ENCODE measurements at places on chromosomes 5 and 9.

DNA sequence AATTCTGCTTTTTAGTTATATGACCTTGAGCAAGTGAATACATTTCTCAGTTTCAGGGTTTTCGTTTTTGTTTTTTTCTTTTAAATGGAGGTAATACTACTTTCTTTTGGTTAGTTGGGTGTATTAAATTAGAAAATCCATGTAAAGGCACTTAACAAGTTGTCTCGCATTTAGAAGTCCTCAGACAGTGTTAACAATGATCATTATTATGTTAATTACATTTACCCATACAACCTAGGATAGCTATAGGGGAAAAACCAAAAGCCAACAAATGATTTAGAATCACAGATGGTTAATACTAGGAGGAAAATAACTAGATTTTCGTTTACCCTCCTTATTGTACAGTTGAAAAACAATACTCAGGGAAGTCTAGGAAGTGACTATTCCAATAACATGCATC, 972.2 kb upstream of the WWC1 start:
- DNase-seq: no peak

GRCh38 chr9:14654932-14655331, 38.3 kb downstream of the ZDHHC21 start:
- DNase-seq: no peak

- DNase-seq: no peak
These were observed 27.3 kb upstream of the MUSK start for GRCh38 chr9:110641293-110641692.

DNA sequence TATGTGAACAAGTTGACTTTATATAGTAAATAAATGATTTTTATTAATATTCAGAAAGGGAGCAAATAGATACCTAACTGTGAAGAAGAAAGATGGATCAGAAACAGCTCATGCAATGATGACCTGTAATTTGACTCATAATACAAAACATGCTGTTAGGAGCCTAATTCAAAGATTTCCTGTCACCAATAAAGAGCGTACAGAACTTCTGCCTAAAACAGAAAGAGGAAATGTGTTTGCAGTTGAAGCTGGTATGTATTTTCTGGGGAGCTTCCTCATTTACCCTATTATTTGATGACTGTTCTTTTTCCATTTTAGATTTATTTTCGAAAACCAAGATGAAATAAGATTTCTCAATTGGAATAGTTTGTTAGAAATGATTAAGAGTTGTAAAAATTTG, 11.4 kb downstream of the YTHDC2 start:
- DNase-seq: no peak

DNA sequence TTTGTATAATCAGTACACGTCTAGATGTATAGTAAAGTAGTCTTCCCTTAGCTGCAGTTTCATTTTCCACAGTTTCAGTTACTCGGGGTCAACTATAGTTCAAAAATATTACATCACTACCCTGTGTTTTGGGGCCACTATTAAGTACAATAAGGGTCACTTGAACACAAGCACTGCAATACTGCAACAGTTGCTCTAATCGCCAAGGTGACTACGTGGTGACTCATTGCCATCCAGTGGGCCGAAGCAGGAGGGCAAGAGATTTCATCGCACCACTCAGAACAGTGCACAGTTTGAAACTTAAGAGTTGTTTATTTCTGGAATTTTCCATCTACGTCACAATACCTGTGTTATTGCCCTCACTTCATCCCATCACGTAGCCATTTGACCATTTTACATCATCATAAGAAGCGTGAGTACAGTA, at the start of gene ARL14EPL:
ARL14EPL (plus strand) TSS at position 379 of the 424 bp plus-strand sequence. CDS start 18,994 bp downstream, outside the sequence.
- peak; percentile 67 for DNase-seq

DNA sequence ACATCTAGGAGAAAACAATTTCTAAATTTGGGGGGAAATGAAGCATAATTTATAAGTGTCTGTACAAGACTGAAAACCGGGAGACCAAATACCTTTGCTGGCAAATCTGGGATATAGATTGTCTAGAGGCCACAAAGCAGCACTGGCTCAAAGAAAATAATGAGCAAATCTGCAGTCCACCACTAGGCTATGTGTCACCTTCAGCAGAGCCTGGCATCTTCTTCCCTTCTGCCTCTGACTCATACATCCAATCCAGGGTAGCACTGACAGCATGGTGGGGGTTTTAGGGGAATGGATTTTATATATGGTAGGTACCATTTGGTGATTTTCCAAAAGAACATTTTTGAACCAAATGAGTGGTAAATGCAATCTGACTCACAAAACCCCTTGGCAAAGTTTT, 12.8 kb downstream of the FAM81B start:
- no peak for DNase-seq

DNA sequence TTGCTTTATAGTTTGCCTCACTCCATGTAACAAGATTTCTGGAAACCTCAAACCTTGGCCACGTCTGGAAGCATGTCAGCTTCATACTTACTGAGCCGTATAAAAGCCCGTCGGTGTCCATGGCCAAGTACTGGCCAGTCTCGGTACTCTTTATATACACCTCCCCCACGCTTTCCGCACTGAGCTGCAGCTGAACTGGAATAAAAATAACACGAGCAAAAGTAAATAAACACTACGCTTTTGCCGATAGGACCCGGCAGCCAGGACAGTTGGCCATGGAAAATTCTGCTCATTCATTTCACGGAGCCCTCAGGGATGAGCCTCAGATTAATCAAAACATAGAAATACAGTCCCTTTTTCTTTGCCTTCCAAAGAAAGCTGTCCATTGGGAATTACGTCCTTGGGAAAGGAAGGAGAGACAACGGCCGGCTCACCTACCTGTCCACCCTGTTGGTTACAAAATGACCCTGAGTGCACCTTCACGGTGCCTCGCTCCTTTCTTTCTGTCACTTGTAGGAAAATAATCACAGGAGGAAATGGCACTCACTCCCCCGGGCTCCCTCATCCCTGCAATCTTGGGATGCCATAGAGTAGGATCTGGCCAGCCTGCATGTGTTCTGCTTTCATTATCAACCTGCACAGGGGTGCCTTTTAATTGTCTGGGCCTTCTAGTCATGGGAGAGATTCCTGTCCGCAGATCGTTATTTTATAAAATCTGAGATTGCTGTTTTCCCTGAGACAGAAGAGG, 85.1 kb downstream of the FGF1 start:
- DNase-seq: no peak

DNA sequence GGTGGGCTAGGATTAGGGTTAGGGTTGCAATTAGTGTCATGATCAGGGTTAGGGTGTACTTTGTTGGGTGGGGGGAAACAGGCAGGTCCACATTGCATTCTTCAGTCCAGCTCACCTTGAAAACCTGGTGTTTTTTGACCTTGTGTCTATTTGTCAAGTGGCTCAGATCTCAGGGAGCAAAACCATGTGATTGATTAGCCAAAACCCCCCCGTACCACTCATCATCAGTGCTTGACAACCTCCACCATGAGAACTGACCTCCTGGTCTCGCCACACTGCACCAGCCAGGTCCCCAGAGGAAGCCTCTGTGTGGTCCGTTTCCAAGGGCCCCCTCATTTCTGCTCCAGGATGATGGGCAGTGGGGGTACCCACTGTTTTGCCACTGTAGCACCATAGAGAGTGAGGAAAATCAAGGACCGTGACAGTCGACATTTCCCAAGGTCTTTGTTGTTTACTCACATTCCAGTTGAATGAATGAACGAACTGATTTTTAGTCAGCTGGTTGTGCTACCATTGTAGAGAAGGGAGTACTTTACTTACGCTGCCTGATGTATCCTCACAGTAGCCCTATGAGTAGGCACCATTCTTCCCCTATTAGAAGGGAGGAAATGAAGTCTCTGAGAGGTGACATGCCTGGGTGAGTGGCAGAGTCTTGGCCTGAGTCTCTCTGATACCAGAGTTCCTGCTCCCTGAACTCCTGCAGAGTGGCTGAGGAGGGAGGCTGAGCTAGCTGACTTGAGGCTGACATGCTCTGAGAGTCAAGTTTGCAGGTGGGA, 84.8 kb downstream of the RAD23B start:
- no peak for DNase-seq

GRCh38 chr9:68720656-68721313, 15.7 kb downstream of the PIP5K1B start:
- no peak for DNase-seq

- DNase-seq: peak; percentile 96
These were observed 47.8 kb downstream of the ANXA2R start for GRCh38 chr5:42992088-42992879.

- peak; percentile 71 for DNase-seq
These were observed 91.7 kb upstream of the SHB start for GRCh38 chr9:38160613-38161215.

DNA sequence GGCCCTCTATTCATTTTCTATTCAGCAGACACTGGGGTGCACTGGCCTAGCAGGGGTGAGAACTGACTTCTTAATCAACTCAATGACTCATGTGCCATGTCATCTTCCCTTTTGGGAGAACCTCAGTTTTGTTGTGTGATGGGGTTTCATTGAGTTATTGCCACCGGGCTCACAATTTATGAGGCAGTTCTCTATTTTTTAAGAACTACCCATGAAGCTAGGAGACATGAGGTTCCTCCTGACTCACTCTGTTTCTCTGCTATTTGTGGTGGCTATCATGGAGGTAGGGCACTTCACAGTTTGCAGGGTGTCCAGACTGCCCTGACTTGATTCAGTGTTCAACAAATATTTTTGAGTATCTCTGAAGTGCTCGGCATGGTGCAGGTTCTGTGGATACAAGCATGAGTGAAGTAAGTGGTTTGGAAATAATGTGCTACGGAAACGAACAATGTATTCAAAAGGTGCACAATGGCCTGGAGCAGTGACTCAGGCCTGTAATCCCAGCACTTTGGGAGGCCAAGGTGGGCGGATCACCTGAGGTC, 39.3 kb downstream of the SPARC start:
- no peak for DNase-seq

DNA sequence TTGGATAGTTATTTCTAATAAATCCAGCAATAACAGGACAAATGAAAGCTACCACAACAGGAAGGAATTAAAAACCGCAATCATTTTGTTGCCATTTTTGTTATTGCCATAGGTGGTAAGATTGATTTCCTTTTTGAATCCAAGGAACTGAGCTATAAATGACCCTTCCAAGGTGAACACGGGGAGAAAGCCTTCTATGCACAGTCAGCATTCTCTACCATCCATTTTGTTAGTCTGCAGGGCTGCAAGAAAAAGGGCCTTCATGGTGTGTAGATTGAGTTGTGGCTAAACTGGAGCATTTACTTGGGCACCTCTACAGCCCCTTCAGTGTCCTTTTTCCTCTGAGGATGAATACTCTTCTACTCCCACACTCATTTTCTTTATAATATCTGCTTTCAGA, 18.6 kb upstream of the REEP5 start:
- DNase-seq: no peak

- peak; percentile 56 for DNase-seq
These were observed 102.2 kb downstream of the TRIO start for GRCh38 chr5:14245132-14245925.

- no peak for DNase-seq
These were observed 233.6 kb downstream of the MAST4 start for GRCh38 chr5:66829826-66830225.

DNA sequence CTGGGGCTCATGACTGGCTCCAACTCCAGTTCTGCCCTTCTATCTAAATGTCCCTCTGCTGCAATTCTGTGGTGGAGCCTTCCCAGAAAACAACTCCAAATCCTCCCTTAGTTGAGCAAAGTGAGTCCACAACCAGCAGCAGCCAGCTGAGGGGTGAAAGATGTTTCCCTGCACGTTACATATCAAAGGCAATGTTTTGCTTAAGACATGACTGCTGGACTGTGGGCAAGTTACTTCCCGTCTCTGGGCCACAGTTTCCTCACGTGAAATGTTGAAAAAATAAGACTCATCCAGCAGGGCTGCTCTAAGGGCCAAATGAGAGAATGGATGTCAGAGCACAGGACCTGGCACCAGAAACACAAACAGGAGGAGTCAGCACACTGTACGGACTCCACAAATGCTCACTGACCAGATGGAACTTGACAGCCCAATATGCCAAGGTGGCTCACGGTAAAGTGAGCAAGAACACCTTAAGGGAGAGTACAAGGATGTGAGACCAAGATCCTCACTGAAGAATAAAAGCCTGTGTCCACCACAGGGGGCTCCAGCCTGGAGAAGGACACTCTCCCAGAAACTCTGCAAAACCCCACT, 138.4 kb upstream of the ABCA1 start:
- DNase-seq: no peak

DNA sequence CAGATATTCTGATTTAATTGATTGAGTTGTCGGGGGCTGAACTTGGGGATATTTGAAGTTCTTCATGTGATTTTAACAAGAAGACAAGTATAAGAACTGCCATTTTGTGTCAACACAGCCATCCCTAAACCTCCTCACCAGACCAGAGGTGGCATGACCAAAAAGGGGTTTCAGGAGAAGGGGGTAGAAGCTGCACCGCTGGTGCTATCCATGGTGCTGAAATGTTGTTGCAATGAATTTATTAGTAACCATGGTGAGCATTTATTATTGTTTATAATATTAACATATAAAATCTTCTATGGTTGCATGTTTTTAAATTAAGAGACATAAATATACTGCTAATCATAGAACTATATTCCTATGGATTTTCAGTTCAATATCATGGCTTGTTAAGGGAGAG, 72.3 kb downstream of the GNA14 start:
- peak; percentile 45 for DNase-seq

DNA sequence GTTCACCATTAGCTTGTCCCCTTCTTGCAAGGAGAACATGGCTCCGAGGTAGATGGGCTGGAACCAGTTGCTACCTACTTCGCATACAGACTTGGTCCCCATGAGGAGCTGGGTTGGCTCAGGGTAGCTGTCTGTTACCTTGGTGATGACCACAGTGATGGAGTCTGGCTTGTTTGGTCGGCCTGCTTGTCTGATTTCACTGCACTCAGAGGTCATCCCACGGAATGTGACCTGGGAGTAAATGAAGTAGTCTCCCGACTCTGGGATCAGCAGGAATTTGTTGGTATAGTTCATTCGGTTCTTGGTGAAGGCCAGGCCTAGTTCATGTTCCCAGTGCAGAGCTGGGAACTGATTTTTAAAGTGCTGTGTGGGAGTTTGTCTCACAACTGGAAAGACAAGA, 15.3 kb downstream of the TNFSF15 start:
- no peak for DNase-seq

DNA sequence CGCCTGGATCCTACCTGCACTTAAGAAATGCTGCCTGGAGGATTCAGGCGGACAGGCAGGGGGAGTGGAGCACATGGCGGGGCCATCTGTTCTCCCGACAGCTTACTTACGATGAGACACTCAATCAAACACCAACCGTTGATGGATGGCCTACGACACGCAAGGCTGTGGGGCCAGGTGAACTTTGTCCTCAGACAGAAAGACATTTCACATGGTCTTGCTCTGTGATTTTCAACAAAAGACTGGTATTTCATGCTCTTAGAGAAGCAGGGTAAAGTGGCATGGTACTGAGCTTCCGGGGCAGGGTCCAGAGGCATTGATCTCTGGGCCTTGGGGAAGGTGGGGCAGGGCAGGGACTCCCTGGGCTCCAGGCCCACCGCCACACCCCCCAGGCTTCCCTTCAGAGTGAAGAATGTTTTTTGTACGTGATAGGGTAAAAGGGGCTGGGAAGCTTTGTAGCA, 9.1 kb upstream of the OLFM1 start:
- no peak for DNase-seq

Data from RPMI8226 (cell line).